Common myeloid progenitor, CD34-positive (primary cell): ENCODE measurements at places on chromosomes 5 and 9.
A peak's percentile ranks its signal among the peaks of the same experiment; 100 is the strongest.

GRCh38 chr9:91045041-91045440 lies 243.4 kb downstream of the SYK start:
- no peak for DNase-seq

- DNase-seq, result no peak
These were observed 638.6 kb downstream of the SEMA5A start for GRCh38 chr5:8907168-8907868.

GRCh38 chr9:83307066-83307724 lies 231.0 kb downstream of the FRMD3 start:
- no peak for DNase-seq

- DNase-seq, result peak; percentile 80
These were observed 16.1 kb upstream of the CMBL start for GRCh38 chr5:10323588-10324488.

DNA sequence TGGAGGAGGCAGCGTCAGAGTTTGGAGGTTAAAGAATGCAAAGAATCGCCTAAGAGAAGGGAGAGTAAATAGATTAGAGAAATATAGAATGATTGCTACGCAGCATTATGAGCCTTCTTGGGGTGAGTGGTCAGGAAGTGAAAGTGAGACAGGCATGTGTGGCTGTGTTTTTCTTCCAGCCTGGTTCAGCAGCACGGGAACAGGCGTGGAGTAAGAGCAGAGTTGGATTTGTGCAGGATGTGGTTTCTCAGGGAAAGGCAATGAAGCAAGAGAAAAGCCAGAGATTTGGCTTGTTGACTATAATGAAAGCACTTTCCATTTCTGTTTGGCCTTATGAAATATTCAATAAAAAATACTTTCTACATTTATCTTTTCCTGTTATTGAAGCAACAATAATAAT lies 34.3 kb upstream of the FRMD3 start:
- DNase-seq, result no peak

GRCh38 chr5:51686622-51687021 lies 303.4 kb downstream of the ISL1 start:
- DNase-seq, result no peak

DNA sequence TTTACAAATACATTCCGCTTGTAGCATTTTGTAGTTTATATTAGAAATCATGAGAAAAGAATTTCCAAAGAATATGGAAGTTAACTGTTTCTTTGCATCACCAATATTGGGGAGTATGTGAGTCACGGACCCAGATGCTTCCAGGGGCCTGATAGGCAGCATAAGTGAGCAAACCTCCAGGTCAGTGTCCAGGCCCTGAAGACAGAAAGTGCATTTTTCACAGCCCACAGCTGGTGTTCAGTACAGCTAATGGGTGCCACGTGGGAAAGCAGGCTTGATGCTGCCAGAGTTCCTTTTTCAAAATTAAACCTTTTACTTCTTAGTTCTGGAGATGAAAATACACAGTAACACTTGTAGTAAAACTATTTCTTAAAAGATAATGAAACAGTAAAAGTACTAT lies 454.4 kb upstream of the ACTBL2 start:
- DNase-seq, result no peak

GRCh38 chr5:88480801-88481499 lies 212.3 kb upstream of the TMEM161B start:
- DNase-seq, result no peak

DNA sequence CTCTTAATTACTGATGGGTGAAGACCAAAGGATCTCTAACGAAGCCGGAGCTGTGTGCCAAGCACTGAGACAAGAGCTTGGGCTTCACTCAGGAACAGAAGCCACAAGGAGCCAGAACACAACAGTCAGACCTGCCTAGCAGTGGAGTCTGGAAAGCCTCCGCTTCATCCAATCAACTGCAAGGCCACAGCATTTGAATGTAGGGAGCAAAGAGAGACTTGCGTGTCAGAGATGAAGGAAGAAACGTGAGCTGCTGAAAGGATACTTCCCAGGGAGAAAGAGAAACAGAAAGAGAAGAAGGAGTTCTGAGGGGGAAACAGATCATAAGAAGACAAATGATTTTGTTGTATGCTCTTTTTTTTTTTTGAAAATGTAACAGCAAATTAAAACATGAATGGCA lies 43.5 kb downstream of the DDX31 start:
- no peak for DNase-seq

DNA sequence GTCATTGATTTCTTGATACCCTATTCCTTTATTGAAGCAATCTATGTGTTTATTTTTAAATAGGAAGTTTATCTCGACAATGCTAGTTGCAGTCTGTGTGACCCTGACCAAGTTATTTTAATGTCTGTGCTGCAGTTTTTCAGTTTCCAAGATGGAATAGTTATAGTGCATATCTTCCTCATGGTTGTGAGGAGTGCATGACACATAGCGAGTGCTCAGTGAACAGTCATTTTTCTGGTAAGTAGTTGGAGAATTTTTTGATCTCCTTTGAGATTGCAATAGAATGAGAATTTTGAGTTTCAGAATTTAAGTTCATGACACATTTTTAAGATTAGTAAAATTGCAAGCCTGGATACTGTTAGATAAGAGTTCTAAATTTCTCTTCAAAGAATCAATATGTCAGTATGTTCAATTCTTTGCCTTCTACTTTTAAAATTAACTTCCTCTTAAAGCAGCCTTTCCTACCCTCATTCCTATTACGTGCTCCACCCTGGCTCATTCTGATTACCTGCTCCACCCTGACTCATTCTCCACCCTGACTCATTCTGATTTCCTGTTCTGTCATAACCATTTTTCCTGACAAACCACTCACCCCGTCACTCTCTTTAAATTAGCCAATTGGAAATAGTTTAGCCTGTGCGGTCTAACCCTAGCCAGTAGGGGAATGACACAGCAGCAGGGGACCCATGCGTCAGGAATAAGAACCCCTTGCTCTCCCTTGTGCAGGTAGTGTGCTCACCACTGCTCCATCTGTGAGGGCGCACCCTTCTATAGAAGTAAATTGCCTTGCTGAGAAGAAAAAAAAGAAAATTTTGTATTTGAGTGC lies 30.7 kb downstream of the SPIN1 start:
- no peak for DNase-seq

- DNase-seq, result peak; percentile 72
These were observed 10.2 kb downstream of the C9orf50 start for GRCh38 chr9:129610473-129611306.

DNA sequence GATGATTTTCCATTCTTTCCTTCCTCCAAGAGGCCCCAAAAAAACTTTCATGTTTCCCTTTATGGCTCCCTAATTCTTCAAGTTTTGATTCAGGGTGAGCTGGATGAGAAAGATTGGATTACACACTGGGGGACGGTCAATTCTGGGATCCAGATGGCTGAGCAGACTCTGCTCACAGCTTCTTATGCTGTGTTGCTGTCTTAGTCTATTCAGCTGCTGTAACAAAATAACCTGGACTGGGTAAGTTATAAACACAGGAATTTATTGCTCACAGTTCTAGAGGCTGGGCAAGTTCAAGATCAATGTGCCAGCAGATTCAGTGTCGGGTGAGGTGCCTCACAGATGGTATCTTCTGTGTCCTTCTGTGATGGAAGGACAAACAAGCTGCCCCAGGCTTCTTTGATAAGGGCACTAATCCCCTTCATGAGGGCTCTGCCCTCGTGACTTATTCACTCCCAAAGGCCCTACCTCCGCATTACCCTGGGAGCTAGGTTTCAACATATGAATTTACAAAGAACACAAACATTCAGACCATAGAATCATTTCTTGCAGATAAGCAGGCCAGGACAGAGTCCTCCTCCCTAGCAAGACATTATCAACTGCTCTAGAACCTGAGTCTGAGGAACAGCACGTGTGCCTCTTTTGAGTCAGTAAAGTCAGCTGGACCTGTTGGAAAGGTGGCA lies 23.1 kb upstream of the SMAD5 start:
- no peak for DNase-seq

DNA sequence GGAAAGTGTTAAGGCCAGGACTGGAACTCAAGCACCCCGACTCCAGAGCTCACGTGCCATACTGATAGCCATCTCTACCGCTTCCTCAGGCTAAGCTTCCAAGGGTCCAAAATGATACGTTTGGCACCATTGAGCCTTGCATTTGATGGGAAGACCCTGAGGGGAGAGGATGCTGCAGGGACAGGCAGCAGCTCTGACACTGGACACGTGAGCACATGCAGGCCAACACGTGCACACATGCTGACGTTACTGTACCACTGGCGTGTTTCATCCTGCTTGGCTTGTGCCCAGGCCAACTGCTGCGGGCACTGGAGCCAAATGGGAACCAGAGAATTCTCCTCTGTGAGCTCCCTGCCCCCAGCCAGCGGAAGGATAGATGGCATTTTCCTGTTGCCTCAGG lies 5.2 kb downstream of the FAT2 start:
- DNase-seq, result no peak

- peak; percentile 43 for DNase-seq
These were observed 246.0 kb downstream of the ENC1 start for GRCh38 chr5:74394528-74394915.

DNA sequence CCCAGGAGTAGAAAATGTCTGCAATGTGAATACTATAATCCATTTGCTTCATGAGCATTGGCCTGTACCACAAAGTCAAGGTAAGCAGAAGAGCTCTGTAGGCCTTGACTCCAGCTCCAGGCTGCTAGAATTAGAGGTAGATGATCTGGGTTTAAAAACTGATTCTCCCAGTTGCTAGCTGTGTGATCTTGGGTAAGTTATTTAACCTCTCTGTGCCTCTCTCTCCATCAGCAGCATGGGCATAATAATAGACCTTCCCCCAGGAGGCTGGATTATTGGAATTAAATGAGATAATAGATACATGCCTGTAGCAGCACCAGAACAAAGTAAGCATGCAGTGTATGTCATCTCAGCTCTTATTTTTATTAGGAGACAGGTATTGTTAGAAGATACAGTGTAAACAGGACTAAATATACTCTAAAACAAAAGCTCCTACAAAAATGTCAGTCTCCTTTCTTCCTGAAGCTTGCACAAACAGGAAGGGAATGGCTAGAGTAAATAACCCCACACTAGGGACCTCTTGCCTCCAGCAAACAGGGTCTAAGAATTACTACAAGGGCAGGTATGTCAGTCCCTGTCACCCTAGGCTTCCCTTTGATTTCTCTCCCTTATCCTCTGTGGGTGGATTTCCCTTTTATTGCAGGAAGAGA lies 57.5 kb downstream of the PSAT1 start:
- no peak for DNase-seq

DNA sequence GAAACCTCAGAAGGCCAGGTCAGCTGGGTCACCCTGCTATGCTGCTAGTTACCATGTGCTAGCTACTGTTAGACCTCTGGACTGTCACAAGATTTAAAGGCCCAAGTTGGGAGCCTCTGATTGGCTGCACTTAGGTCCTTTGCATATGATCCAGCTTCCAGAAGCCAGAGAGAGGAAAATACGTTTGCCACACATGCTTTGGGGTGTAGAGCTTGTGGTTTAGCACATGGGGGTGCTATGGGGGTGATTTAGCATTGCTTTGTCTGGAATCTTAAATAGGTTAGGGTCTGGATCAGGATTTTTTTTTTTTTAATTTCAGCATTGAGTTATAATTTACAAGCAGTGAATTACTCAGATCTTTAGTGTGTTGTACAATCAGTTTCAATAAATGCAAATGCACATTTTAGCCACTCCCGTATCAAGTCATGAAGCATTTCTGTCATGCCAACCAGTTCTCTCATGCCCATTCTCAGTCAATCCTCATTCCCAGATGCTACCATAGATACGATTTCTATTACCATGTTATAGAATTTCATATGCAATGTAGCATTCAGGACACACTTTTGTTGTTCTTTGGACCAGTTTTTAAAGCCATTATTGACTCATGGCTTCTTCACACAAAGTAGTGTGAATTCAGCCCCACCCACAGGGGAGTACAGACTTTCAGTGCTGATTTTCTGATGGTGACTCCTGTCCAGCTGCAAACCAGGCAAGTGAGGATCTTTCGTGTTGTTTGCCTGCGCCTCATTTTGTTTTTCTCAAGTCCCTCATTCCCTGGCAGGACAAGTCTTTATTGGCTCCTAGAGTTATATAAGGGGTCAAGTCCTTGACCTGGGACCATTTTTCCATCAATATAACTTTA lies 250.4 kb downstream of the LRRC70 start:
- no peak for DNase-seq

DNA sequence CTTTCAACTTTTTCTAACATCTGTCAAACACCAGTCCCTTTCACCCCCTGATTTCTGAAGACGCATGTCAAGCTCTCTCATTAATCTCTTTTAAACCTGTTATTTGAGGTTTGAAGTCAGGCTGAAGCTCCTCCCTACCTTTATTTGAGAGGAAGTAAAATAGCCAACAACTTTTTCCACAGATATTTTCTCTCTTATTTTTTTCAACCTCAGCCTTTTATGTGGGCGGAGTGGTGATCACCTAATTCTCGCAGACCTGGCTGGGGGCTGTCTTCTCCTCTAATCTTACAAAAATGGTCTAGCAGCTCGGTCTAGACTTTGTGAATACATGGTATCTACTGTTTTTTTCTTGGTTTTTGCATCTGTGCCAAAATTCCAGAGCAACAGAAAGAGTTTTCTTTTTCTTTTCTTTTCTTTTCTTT lies 395.7 kb upstream of the ACTBL2 start:
- DNase-seq, result no peak

DNA sequence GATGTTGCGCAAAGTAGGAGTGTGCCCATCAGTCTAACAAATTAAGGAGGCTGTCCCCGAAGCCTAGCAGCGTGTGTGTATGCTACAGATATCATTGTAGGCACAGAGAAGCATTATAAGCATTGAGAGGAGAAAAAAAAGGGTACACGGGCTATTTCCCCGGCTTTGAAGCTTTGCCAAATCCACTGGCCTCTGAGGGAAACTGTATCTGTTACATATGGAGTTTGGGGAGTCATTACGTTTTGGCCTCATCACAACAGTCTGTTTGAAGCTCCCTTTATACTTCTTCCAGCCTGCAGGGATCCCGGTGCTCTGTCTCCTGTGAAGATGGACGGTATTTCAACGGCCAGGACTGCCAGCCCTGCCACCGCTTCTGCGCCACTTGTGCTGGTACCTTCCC lies 205.9 kb downstream of the RFK start:
- DNase-seq, result no peak

GRCh38 chr9:112750016-112750763 lies at the start of gene SNX30:
Gene SNX30, plus strand, starts transcription at chr9:112750760. Its CDS starts 242 bp downstream, at chr9:112751002.
- DNase-seq, result peak; percentile 77

DNA sequence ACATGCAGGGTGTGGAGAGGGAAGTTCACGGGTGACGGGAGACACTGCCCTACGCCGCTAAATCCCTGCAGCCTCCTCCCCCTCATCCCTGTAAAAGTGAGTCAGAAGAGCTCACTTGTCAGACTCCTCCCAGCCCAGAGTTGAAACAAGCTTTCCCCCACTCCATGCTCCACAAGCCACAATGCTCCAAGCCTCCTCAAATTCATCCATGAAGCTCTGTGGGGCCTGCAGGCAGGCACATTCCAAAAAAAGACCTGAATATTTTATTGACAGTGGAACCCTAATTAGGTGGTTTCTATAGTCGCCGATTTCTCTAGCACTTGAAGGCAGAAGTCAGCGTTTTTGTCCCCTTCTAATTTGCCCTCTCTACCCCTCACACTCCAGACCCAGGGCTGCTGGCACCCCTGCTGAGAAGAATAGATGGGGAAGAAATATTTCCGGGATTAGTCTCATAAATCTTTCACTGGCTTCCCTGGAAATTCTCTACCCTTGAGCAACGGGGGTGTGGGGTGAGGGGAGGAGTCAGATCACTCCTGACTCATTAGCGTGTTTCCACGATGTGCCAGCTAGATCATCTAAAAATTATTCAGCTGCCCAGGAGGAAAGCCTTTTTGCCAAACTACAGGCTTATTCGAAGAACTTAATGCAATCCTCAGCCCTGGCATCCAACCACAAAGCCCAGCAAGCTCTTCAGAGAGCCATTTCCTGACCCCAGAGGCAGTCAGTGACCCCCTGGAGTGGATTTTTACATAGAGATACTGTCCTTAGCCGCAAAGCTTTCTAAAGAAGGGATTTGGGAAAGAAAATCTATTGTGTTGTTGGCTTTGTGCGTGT lies 97.1 kb downstream of the ENC1 start:
- no peak for DNase-seq

GRCh38 chr5:95821110-95822021 lies 1.2 kb downstream of the GLRX start:
- no peak for DNase-seq
